ENCODE measurements at places on chromosomes 1 and 21. TPM values are rescaled to one million over a fixed set of nuclear protein-coding genes. Genes with fewer than 3 reads are reported as not detected.

DNA sequence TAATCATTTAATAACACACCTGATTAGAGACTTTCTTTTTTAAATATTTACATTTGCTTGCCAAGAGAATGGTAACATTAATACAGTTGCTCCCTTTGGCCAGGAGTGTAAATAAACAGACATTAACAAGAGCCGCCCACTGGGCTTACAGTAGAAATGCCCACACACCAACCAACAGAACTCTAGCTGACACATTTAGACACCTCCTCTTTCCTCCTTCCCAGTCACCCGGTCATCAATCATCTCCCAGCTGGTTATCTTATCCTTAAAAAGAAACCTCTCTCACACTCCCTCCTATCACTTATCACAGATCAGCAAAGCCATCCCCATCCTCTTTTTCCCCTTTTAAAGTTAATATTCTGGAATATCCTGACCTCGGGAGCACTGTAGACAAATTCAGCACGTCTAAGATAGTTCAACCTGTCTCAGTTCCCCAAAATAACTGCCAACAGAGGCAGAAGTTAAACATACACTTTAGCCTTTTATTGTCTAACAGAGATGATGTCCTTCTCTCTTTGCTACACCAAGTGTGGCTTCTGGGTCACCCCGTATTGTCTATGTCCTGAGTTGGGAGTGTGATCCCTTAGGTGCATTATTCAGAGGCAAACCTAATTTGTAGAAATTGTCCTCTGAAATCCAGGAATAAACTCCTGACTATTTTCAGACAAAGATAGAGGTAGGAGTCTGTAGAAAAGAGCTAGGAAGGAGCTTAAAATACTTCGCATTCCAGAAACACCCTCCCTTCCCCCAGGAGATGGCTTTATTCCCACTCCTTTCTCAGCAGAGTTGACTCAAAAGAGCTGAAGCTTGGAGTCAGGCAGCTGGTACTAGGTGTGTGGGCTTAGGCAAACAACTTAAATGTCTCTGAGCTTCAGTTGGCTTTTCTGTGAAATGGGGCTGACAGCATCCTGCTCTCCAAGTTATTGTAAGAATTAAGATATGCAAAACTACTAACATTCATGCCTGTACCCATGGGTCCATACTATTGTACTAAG lies 8.8 kb downstream of the MYCL start:
- DNase-seq = peak; percentile 26

- no peak for DNase-seq
These were observed 69.8 kb upstream of the SSBP3 start for GRCh38 chr1:54475946-54476516.

DNA sequence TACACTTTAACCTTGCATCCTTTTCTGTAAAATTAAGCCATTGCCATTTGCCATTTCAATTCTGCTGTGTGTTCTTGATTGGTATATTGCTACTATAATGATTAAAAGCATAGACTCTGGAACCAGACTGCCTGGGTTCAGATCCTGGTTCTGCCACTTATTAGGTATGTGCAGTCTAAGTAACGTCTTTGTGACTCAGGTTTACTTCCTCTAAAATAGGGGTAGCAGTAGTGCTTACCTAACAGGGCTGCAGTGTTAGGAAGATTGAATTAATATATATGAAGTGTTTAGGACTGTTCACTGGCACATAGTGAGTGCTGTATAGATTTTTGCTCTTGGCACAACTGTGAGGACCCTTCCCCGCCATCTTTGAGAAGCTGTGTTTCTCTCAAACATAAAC lies 4.4 kb downstream of the CDC42 start:
- no peak for DNase-seq

- DNase-seq = no peak
These were observed 32.3 kb downstream of the CD58 start for GRCh38 chr1:116538544-116538943.

GRCh38 chr1:247357781-247358211 lies 26.1 kb upstream of the ZNF496 start:
- DNase-seq = no peak

DNA sequence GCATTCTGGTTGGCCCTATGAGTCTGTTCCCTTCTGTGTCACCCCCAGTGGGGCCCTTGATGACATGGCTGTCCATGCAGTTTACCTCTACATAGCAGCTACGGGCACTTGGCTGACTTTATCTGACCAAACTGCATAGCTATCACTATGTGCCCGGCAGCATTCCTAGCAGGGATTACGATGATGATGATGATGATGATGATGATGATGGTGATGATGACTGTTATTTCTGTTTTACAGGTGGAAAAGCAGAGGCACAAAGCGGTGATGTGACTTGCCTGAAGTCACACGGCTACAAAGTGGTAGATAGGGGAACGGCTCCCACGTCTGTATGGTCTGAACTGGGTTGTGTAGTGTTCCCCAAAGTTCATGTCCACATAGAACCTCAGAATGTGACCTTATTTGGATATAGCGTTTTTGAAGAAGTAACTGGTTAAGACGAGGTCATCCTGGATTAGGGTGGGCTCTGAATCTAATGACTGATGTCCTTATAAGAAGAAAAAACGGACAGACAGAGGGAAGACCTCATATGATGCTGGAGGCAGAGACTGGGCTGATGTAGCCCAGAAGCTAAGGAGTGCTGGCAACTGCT lies 57.6 kb downstream of the RUNX1 start:
- DNase-seq = no peak

- no peak for DNase-seq
These were observed 572.1 kb upstream of the BRINP3 start for GRCh38 chr1:191049781-191050180.

GRCh38 chr1:200558866-200559459 lies 61.6 kb downstream of the KIF14 start:
- DNase-seq = peak; percentile 64

DNA sequence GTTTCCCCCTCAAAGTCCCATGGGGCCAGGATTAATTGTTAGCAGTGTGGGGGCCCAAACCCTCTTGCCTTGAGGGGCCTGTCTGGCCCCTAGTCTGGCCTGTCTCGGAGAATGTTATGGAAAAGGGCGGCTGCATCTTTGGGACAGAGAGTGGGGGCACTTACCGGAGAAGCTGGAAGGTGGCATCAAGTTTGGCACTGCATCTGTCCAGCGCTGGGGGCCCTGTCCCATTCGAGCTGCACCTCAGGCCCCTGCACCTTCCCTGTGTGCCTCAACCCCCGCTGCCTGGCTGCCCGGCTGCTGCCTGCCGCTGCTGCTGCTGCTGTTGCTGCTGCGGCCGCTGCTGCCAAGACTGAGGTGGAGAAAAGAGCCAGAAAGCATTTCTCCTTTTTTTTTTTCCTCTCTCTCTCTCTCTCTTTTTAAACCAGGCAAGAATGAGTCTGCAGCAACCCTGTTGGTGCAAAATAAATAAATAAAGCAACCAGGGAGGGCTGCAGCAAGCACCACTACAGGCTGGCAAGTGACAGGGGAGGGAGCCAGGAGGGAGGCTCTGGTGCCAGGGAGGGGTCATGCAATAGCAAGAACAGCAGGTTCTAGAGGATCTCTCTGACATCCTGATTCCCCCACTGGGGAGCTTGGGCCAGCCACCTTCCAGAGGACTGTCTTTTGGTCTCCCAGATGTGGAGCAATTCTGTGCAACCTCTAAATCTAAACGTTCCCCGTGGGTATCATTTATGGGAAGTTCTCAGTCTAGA lies at the start of gene LINGO4:
LINGO4 (minus strand) TSS at position 354 of the 755 bp plus-strand sequence. CDS start 2,715 bp downstream, outside the sequence.
- DNase-seq = no peak

The INKA2 gene
- total RNA-seq = 12.5 TPM
